ENCODE measurements at places on chromosomes 3 and 15.

GRCh38 chr3:10980312-10980711 is 12.2 kb upstream of the SLC6A1 start:
- DNase-seq, result no peak

DNA sequence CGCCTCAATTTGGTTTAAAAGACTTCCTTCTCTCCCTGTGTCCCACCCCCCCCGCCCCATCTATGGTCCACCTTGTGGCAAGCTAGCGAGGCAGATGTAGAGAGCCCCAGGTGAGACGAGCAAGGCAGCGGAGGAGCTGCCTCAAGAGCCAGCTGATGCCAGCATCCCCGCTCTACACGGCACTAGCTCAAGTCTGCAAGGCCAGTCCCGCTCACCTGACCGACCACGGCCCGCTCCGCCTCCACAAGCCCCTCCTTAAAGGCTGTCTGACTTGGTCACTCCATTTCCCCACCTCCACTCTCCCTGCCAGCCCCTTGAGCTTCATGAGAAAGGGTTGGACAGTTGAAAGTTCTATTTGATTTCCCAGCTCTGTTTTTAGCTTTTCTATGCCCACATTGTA is 56.2 kb upstream of the IGF1R start:
- DNase-seq, result no peak

GRCh38 chr3:137041251-137041650 is 83.5 kb downstream of the IL20RB start:
- no peak for DNase-seq

- DNase-seq, result no peak
Measured at GRCh38 chr3:172138193-172138537, 98.8 kb downstream of the FNDC3B start.

- DNase-seq, result no peak
Measured at GRCh38 chr15:100220058-100220768, 121.6 kb downstream of the ADAMTS17 start.

- DNase-seq, result no peak
Measured at GRCh38 chr3:56355570-56356185, 112.6 kb downstream of the ERC2 start.

- DNase-seq, result no peak
Measured at GRCh38 chr15:80500021-80500420, 95.8 kb downstream of the ARNT2 start.

GRCh38 chr3:144737281-144737680 is 765.7 kb downstream of the DIPK2A start:
- DNase-seq, result no peak

DNA sequence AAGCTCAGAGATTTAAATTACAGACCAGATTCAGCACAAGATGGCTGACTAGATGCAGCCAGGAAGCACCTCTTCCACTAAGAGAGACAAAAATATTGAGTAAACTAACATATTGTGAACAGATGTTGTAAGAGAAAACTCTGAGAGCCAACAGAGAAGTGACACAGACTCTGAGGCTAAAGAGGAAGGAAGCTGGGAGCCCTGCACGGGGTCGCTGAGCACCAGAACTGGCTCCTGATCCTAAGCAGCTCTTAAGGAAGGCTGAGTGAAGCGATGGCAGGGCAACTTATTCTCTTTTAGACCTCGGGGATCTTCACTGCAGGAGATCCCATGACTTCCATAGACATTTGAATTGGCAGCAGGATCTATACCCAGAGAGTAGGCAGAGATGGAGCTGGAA is 578.0 kb upstream of the GRM7 start:
- DNase-seq, result no peak

DNA sequence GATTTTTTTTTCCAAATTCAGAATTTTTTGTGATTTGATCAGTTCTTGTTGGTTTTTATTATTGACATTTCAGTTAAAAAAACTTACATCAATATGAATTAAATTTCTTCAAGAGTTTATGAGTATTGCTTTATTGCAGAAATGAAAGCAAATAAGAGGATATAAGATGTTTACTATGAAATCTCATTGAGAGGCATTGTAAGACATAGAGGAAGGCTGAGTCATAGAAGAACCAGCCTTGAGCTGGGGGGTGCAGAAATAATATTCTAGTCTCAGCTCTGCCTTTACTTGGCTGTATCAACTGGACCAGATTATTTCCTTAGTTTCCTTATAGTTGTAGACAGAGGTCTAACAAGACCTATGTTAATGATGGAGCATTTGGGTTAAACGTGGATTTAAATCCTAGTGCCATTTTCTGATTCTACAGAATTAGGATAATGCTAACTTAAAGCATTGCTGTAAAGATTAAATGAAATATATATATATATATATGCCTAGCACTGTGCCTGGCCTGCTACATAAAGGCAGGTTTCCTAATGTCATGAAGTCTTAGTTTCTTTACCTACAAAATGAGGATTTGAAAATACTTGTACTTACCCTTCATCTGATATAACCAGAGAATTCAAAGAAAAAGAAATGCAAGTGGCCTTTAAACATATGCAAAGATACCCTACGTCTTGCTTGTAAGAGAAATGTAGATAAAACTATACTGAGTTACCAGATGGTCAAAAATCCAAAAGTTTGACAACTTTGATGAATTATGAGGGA is 7.3 kb downstream of the FAM98B start:
- DNase-seq, result no peak

DNA sequence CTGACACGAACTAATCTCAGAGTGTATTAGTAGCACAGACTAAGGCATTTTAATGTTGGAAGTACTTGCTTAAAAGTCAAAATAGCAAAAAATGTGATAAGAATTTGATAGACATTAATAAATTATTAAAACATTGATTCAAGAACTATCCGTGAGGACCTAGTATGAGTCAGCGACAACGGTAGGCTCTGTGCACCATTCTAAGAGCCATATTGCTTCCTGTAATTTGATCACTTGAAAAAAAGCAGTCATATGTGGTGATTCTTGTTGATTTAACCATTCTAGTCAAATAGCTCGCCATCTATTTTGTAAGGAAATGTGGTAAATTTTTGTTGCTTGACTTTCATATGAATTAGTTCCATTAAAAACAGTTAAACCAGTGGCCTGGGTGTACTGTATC is 534.9 kb upstream of the ARRDC4 start:
- no peak for DNase-seq

GRCh38 chr15:58396181-58396580 is 35.6 kb upstream of the LIPC start:
- DNase-seq, result no peak

DNA sequence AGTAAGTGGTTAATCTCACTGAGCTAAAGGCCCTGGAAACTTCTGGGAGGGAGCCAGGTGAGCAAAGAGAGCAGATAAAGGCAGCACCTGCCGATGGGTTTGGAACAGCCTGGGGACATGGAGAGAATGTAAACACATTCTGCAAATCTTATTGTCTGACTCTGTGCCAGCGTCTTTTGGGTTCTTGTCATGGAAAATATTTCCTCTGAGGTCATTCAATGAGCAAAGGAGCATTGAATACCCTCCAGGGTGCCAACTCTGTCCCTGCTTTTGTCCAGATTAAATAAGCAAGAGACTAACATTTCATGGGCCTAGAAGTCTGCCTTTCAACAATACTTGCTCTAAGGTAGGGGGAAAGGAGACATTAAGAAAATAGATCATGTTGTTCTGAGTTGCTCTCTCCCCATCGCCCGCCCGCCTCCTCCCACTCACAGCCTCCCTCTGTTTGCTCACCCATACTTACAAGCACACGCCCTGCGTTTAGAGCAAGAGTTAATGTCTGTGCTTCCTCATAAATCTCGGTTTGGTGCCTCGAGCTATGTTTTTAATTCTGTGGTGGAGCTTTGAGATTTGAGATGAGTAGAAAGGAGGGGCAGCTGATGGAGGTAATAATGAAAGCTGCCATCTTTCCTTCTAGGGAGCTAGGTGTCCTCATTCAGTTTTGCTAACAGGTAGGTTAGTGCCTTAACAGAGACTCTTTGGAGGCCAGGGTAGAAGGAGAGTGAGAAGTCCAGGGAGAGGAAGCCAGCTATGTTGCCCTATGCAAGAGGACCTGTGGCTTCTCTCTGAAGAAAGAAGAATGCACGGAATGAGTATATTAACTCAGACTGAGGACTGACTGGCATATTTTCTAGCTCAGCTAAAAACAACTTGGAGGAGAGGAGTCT is 132.9 kb downstream of the TPRG1 start:
- DNase-seq, result no peak

DNA sequence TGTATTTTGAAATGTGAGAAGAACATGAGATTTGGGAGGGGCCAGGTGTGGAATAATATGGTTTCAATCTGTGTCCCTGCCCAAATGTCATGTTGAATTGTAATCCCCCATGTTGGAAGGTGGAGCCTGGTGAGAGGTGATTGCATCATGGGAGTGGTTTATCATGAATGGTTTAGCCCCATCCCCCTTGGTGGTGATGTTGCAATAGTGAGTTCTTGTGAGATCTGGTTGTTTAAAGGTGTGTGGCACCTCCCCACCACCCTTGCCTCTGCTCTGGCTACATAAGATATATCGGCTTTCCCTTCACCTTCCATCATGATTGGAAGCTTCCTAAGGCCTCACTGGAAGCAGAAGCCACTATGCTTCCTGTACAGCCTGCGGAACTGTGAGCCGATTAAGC is 23.9 kb upstream of the TMEM108 start:
- DNase-seq, result no peak

DNA sequence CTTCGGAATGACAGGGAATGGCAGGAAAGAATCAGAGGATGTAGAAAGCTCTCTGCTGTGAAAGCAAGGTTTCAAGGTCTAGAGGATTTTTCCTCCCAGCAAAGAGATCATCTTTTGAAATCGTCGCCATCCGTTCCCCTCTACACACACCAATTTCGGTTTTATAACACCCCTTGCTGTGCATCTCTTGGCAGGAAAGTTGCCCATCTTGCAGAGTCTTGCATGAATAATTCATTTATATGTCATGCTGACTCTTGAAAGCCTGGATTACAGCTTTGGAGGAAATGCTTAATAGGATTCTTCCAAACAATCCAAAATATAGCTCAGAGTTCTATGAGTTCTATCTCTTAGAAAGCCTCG is 262.7 kb downstream of the CHL1 start:
- no peak for DNase-seq

DNA sequence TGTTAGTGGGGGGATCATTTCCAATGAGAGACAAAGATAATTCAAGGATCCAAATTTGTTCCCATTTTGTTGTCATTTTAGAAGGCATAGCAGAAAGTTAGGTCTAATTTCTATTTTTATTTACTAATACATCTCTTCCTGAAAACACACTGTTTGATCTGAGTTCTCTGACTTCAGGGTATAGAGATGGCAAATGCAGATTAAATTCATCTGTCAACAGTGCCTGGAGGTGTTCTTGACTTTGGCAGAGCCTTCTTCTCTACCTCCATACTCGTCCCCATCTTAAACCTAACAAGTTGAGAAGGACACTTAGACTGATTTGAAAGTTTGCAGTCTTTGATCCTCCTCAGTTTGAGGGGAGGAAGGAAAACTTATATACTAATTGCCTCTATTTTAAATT is 308.2 kb downstream of the SOX2 start:
- no peak for DNase-seq

GRCh38 chr3:137852391-137852830 is 88.3 kb downstream of the SOX14 start:
- DNase-seq, result no peak

DNA sequence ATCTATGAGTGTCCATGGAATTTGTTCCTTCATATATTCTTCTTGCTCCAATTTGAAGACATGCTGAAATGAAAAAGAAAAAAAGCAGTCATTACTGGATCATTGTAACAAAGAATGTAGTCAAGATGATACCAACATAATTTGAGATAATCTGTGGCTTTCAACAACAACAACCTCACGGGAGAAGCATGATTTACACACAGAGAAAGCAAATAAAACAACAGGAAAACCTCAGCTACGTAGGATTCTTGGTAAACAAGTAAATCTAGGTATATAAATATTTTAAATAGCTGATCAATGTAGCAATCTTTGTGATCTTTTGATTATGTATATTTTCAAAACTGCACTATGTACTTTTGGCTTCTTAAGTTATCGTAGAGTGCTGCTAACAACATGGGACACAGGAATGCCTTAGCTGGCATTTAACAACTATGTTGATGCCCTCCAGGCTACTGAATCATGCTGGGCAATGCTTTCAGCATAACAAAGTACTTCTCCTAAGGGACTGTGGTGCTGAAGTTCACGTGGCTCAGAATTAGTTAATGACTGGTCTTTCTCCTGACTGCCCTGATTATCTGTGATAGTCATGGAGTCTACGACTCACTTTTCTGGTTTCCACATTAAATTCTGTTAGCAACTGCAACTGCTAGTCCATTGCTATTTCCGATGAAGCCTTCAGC is 96.5 kb upstream of the MYO5C start:
- DNase-seq, result no peak

DNA sequence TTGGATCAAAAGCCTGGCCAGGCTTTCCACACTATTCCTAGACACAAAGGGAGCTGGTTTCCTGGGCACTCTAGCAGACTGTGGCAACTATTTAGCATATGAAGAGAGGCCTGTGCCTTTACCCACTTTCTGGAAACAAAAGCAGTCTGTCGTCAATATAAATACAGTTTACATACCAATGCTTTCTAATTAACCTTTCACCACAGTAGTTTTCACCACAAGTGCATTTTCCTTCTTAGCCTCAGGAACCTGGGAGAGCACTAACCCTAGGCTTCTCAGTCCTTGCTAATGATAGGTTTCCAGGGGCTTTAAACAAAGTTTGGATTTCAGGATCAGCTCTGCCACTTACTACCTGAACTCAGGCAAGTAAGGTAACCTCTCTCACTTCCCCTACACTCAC is 499.1 kb downstream of the MAGI1 start:
- DNase-seq, result no peak

GRCh38 chr3:171374260-171374659 is 85.9 kb downstream of the TNIK start:
- DNase-seq, result no peak

DNA sequence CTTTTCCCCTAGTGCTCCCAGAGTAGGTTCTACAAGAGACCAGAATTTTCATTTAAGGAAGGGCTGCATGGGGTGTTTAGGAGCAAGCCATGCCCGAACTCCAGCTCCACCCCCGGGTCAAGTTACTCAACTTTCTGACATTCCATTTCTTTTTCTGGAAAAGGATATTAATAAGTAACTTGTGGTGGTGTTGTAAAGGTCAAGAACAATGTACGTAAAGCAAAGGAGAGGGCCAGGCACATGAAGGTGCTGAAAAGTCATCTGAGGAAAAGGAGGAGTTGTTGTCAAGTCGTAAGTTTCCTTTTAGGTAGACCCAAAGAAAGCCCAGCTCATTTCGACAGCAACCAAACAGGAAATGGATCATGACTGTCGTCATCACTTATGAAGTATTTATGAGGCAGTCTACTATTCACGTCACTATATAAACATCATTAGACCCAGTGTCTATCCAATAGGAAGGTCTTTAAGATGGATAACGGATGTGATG is 319.6 kb upstream of the IL12A start:
- no peak for DNase-seq
